Fibroblast of the conjunctiva (primary cell): ENCODE measurements at places on chromosomes 12 and 14.
A peak's percentile ranks its signal among the peaks of the same experiment; 100 is the strongest.

DNA sequence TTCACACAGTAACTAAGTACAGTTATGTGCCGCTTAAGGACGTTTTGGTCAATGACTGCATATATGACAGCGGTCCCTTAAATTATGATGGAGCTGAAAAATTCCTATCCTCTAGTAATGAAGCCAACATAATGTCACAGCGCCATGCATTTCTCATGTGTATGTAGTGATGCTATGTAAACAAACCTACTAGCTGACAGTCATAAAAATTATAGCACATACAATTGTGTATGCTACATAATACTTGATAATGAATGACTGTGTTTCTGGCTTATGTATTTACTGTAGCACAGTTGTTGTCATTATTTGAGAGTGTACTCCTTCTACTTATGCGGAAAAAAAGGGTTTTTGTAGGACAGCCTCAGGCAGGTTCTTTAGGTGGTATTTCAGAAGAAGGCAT, 99.7 kb downstream of the DACT1 start:
- no peak for DNase-seq

- DNase-seq: no peak
Measured at GRCh38 chr14:94314890-94315289, 8.2 kb downstream of the SERPINA6 start.

DNA sequence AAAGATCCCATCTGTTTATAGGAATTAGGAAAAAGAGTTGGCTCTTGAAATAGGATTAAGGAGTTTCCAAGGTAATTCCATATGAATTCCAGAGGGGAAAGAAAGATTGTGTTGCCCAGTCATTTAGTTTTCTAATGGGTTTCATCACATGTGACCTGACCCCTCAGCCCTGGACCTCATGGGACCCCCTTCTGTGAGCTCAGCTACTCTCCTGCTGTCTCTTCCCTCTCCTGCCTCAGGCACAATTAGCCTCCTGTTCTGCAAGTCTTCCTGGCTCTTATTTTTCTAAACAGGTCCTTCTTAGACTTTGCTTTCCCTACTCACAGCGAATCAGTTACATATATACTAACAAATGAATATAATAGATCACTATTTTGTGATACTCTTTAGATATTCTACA, 237.7 kb downstream of the TRHDE start:
- DNase-seq: no peak

DNA sequence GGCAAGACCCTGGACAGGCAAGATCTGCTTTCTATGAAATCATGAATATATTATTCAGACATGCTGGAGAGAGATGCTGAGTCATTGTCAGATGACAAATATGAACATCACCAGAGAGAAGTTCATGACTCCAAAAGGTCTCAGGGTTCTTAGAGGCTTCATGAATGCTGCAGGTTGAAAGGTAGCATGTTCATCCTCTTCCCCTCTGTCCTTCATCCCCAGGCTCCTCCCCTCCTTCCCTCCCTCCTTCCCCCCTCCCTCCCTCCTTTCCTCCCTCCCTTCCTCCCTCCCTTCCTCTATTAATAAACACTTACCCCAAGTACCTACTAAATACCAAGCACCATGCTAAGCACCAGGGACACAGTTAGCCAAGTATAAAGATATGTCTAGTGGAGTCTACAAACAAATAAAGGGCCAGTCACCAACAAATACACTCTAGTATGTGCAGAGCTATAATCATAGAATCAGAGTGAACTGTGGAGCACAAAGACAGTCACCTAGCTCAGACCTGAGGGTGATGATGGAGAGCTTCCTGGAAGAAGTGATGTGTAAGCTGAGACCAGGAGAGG, 46.2 kb downstream of the RPH3A start:
- DNase-seq: peak; percentile 8

GRCh38 chr12:20024194-20024593, 344.1 kb upstream of the PDE3A start:
- DNase-seq: no peak
